ENCODE measurements at places on chromosomes 7 and 10.

DNA sequence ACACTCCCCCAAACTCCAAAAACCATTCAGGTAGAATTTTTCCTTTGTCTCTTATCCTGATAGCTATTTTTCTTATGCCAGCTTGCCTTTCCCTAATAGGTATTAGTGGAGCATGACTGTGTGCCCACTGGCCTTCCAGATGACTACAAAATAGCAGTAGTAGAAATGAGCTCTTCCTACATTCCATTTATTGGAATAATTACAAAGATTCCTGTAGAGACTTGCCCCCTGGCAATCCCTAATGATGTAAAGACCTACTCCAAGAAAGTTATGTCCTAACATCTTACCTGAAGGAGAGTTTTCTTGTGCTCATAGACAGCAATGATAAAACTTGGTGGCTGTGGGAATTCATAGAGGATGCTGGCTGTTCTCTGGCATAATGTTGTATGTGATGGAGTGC, 501.8 kb downstream of the GATA3 start:
- DNase-seq: no peak

DNA sequence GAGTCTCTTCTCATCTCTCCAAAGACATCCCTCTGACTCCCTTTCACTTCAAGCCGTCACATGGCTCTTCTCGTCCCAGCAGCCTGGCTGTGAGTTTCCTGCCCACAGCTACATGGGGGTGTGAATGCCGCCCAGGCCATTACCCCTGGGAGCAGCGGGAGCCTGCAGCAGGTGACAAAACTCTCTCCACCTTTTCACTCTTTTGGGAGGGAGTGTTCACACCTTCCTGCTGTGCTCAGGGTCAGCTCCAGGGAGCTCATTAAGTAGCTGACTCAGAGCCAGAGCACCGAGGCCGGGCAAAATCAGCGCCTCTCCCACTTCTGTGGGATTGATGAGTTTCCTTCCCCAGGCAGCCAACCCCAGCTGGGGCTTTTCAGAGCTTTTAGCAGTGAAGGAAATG, 271.3 kb downstream of the TYW1 start:
- no peak for DNase-seq

DNA sequence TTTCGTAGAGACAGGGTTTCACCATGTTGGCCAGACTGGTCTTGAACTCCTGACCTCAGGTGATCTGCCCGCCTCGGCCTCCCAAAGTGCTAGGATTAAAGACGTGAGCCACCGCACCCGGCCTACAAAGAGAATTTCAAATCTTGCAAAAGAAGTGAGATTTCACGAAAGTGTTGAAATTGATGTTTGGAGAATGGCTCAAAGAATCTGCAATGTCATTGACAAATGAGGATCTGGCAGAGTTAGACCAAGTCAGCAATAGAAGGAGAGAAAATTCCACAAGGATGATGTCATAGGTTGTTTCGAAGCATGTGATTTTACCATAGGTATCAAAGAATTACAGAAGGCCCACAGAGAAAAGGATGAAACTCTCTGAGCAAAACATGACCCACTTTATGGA, 71.7 kb downstream of the LYZL2 start:
- DNase-seq: no peak

- DNase-seq: no peak
These were observed 137.2 kb downstream of the DYNC2I1 start for GRCh38 chr7:158993591-158993990.

DNA sequence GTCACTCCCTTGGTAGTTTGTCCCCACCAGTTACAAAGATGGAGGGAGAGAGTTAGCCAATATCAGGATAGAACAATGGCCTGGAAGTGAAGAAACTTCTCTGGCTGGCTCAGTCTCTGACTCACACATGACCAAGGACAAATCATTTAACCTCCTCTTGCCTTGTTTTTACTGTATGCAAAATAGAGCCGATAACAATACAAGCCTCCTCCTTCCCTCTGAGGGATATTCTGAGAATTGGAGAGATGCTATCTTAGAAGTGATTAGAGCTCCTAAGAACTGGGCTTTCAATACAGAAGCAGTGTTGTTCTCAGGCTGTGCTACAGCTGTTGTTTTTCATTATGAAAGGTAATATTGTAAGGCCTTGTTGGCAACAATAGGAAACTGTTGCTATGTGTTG, 87.7 kb upstream of the EGR2 start:
- no peak for DNase-seq

GRCh38 chr7:38215115-38215514, 37.1 kb downstream of the STARD3NL start:
- no peak for DNase-seq

DNA sequence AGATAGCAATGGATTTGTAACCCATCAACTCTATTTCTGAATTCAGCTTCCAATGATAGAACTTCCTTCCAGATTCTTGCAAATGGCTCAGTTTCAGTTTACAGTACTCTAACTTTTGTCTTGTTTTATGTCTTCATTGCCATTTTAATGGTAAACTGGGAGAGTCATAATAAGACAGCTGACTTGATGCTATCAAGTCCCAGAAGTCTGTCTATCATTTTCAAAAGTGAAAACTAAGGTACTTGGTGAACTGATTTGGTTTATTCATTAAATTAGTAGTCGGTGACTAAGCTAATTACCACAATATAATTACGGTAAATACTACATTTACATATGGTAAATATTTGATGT, 25.0 kb downstream of the RTKN2 start:
- no peak for DNase-seq

DNA sequence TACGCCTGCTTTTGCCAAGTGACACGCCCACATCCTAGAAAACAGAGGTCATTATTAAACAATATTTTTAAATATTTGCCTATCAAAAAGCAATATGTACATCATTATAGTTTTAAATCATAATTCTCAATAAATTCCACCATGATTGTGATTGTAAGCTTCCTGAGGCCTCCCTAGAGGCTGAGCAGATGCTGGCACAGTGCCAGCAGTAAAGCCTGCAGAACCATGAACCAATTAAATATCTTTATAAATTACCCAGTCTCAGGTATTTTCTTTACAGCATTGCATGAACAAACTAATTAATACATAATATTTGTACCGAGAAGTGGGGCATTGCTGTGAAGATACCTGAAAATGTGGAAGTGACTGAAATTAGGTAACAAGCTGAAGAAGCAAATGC, 174.7 kb upstream of the TMEM196 start:
- no peak for DNase-seq

DNA sequence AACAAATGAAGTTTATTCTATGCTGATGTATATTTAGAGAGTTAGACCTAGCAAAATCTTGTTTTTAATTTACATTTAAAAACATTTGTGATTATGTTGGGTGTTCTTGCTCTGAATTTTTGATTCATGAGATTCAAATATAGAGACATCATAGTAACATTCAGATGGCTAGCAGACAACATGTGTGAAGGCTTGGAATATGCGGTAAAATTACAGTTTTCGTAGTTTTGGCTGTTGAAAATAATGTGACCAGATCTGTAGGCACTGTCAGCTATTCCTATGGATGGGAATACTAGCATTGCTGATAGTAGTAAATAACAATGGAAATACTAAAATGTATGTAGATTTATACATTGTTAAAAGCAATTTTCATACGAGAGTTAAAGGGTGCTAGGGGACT, 131.9 kb downstream of the KAT6B start:
- no peak for DNase-seq

DNA sequence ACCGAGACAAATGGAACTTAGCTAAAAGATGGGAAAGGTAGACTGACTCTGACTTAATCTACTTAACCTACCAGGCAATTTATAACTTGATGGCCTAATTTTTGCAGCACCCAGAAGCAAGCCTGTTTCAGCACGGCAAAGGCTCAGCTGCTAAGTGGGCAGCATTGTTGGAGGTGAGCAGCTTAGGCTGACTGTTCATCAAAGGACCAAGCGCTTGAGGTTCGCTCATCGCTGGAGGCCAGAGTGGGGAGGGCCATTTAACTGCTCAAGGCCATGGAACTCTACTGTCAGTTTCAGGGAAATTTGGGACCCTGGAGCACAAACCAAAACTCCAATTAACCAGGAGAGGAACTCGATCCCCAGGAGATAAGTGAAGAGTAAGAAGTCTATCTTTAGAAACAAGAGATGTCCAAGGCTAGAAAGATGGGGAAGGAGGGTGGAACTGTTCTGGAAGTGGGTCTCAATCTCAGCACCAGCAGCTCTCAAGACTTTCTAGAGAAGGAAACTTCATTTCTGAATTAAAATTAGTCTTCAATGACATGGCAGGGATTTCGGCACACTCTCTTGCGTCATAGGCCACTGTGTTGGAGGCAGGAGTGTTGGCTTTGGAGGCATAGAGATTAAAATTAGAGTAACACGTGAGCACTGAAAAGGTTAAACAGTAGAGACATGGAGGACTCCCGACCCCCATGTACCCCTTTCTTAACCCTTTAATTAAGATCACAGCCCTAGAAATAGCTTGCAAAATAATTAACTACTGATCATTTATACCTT, 43.1 kb downstream of the EGFR start:
- no peak for DNase-seq

DNA sequence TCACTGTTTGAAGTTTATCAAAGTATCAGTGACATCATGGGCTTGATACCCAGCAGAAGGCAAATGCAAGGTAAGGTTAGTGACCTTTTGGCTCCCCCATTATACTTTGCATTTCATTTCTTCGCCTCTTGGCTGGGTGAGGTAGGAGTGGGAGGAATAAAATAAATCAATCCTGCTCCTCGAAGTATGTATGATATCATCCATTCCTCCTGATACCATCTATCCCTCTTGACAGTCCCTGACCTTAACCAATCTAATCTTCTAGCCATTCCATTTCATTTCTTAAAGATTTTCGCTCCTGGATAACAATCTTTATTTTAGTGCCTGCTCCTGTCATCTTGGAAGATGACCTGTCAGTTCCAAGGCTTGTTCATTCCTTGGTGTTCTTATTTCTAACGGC, 1083.3 kb downstream of the NXPH1 start:
- no peak for DNase-seq

DNA sequence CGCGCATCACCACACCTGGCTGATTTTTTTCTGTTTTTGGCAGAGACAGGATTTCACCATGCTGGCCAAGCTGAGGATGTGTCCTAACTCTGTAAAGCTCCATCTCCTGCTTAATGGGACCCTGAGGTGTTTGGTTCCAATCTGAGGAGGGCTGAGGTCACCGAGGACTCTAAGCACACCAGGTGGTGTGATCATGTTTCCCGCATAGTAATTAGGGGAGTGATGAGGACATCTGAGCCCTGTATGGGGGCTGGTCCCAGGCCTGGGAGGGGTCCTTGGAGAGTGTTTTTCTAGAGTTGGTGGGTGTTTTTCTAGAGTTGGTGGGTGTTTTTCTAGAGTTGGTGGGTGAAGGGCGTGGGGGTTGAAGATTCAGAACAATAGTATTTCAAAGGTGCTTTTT, 3.0 kb upstream of the ABHD11 start:
- no peak for DNase-seq

DNA sequence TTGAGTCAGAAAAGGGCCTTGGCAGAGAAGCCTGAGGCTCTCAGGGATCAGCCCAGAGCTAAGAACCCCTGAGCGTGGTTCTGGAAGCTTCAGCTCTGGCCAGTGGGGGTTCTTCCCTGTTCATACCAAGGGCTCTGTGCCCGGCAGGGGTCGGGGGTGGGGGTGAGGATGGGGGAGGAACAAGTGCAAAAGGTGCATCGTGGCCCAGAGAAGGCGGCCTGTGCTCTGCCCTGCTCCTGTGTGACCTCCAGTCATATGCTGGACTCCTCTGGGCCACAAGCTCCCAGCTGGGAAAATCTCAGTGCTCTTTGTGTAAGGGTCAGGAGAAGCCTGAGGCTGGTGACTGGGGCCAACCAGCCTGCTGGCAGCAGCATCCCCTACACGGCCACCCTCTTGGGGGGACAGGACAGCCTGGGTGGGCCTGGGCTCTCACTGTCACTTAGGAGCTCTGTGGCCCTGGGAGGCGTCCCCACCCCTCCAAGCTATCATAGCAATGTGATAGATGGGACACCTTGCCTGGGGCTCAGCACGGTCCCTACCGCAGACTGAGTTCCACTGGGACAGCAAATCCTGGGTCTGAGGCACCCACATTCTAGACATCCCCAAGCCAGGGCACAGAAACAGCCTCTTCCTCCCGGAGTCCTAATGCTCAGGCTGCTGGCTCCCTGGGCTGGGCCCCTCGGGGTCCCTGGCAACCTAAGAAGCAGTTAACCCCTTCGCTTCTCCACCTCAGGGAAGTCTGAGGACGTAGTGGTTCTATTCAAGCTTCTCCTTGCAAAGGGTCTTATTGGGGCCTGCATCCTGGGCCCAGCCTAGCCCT, 2.5 kb downstream of the MMRN2 start:
- DNase-seq: no peak

GRCh38 chr7:54697659-54698186, 61.3 kb downstream of the SEC61G start:
- no peak for DNase-seq

- no peak for DNase-seq
These were observed 388 bp downstream of the CNOT4 start for GRCh38 chr7:135509589-135509838.

DNA sequence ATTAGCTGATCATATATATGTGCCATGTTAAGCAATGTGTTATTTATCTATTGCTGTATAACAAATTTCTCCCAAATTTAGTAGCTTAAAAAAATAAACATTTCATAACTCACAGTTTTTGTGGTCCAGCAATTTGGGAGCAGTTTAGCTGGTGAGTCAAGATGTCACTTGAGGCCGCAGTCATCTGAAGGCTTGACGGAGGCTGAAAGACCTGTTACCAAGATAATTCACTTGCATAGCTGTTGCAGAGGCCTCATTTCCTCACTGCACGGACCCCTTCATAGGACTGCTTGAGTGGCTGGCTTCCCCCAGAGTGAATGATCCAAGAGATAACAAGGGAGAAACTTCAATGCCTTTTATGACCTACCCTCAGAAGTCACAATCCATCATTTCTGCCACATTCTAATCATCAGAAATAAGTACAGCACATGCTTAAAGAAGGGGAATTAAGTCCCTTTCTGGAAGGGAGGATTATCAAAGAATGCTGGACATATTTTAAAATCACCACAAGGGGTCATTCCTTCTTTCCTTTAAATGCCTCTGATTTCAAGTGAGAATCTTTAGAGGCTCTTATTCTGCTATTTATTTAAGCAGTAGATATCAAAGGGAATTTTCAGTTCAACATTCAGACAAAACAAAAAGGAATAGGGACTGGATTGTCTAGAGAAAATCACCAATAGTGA, 10.5 kb upstream of the SRPK2 start:
- no peak for DNase-seq

DNA sequence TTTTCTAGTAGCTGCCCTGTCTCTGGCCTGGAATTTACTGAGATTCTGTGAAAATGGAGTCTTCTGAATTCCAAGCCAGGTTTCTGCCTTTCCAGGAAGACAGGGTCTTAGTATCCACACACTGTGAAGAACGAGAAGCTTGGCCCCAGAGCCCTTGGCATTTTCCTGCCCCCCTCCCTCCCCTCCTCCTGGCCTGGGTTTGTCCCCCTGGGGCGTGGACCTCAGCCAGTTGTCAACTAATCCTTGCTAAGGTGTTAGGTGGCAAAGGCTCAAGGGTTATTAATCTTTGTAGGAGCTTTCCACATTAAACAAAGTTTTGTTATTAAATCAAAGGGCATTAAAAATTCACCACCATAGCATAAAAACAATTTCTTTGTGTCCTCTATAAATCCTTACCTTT, 329.5 kb downstream of the RNLS start:
- no peak for DNase-seq

- DNase-seq: no peak
These were observed 83.1 kb downstream of the NKX6-2 start for GRCh38 chr10:132702601-132703418.

GRCh38 chr10:53491774-53492173, 719.2 kb upstream of the MBL2 start:
- no peak for DNase-seq

All from stimulated activated CD4-positive, alpha-beta T cell treated with anti-CD3 and anti-CD28 coated beads, Interleukin-2, amount 100 ng/mL, for 24 hours (primary cell).